Stimulated activated CD4-positive, alpha-beta T cell treated with anti-CD3 and anti-CD28 coated beads, Interleukin-4, amount 100 ng/mL, for 1 hour (primary cell): ENCODE measurements at places on chromosomes 4 and X.

DNA sequence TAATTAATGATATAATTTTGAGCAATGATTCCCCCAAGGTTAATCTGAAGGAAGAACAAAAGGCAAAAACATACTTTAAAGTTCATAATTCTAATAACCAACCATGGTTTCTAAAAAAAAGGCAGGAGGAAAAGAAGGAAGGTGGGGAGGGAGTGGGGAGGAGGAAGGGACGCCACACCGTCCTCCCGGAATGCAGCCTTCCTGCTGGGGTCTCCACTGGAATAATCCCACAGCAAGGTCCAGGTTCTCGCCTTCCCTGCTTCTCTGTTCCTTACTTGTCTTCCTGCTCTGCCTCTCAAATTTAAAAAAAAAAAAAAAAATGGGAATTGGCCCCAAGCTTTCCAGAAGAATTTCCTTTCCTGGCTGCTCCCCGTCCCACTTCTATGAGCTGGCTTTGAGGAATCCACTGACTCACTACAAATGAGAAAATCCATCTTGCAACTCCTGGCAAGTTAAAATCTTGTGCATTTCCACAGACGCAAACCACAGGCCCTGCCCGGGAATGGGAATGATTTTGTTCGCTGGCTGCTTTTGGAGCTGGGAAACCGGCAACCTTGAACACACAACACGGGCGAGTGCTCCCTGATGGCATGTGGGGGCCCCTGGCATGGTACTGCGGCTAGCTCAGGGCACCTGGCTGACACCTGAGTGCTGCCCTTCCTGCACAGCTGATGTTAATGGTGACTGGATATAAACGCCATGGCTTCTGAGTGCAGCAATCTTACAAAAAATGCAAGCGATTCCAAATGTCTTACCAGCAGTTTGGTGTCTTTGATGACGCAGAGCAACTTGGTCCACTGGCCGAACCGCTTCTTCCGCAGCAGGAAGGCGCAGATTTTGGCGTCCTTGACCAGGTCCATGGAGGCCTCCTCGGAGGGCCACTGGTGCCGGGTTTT is 97.0 kb downstream of the AFAP1 start:
- DNase-seq, result no peak

- DNase-seq, result no peak
Measured at GRCh38 chrX:47849778-47850177, 13.1 kb downstream of the ZNF81 start.

DNA sequence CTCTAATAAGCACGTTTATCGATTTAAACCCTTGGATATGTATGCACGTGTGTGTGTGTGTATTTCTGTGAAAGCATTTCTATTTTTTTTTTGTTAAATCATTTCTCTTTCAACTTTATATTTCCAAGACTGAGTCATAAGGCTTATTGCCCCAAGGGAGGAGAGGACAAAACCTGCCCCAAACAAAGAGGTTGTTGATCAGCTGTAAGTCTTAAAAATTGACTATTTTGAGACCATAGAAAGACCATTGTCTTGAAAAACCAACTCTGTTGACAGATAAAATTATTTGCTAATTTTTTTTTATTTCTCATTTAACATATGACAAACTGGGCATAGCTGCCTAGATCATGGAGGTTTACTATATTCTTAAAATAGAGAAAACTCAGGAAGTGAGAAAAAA is 222.4 kb downstream of the FMR1NB start:
- DNase-seq, result no peak

GRCh38 chr4:188417181-188417580 is 277.9 kb downstream of the TRIML1 start:
- DNase-seq, result no peak

- DNase-seq, result no peak
Measured at GRCh38 chrX:19373351-19373891, 29.7 kb downstream of the PDHA1 start.

DNA sequence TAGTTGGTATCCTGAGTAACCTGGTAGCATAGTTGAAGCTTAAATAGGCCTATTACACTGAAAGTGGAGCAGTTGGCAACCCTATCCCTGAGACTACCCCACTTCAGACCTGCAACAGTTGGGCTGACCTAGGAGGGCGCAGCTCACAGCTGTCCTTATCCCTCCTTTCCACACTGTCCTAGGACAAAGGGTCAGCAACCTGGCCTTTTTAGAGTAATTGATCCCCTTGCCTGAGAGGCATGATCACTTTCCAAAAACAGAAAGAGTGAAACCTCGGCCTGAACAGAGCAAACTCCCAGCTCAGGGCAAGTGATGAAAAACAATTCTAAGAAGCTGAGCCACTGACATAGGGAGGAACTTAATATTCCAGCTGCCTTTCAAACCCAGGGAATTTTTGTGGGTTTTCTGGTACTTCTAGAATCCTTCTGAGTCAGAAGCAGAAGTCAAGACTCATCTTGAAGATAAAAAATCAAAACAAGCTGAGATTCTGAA is 94.9 kb upstream of the MYOZ2 start:
- no peak for DNase-seq

DNA sequence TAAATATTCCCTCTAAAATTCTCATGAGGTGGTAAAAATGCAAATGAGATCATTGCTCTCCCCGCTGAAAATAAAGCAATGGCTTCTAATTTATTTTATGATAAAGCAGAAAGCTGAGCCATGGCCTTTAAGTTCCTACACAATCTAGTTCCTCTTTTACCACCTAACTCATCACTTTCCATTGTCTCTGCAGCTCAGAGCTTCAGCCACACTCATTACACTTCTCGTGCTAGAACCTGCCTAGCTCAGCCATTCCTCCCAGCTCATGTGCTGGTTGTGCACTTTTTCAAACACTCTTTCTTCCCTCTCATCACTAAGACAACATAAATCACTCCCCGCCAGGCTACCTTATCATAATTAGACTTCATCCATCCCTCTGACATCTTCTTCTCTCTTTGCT is 1112.1 kb upstream of the PRKX start:
- no peak for DNase-seq

DNA sequence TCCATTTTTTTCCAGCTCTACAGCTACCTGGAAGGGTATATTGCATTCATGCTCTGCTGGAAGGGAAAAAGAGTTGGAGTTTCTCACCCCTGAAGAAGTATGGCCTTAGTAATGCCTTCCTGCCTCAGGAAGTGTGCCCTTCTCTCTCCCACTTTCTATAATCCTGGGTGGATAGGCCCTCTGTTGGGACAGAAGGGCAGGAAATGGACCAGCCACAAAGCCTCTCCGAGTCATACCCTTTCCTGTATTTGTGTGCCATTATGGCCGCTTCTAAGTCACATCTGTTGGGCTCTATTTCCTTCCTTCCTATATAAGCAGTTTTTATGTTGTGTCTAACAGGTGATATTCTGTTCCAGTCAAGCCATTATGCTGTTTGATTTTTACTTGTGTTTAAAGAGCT is 74.8 kb upstream of the SMARCA5 start:
- no peak for DNase-seq

DNA sequence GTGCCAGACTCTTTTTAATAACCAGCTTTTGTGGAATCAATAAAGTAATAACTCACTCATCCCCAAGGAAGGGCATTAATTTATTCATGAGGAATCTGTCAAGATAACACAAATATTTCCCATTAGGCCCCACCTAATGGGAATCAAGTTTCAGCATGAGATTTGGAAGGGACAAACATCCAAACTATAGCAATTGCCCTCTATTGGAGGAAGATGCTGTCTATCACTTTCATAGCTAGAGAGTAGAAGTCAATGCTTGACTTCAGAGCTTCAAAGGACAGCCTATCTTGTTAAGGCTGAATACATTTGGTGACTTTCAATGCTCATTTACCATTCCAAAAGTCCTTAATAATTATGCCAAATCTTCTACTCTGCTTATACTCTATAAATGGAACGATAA is 84.9 kb upstream of the ATOH1 start:
- DNase-seq, result no peak

- DNase-seq, result no peak
Measured at GRCh38 chrX:155857561-155857960, 23.6 kb upstream of the VAMP7 start.

- DNase-seq, result no peak
Measured at GRCh38 chr4:127048376-127049044, 584.2 kb upstream of the INTU start.

DNA sequence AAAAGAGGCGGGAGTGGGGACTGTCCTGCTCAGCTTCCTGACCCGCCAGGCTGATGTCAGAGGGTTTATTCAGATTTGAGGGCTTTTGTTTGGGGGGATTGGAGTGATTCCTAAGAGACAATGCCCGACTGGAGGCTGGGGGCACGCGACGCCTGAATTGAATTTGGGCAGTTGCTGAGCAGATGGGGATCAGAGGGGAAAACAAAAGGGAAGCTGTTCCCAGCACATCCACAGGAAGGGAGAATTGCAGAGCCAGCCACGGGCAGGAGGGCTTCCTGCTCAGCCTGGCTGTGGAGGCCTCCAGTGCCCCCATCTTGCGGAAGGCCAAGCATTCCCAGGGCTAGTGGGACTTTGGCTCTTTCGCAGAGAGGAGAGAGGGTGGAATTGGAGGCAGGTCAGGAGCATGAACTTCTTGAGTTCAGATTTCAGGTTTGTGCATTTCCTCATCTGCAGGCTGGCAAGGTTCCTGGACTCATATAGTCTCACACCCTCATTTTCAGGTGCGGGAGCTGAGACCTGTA is 162.8 kb downstream of the NHS start:
- DNase-seq, result no peak

GRCh38 chr4:124423160-124423559 is 289.4 kb downstream of the ANKRD50 start:
- DNase-seq, result no peak

DNA sequence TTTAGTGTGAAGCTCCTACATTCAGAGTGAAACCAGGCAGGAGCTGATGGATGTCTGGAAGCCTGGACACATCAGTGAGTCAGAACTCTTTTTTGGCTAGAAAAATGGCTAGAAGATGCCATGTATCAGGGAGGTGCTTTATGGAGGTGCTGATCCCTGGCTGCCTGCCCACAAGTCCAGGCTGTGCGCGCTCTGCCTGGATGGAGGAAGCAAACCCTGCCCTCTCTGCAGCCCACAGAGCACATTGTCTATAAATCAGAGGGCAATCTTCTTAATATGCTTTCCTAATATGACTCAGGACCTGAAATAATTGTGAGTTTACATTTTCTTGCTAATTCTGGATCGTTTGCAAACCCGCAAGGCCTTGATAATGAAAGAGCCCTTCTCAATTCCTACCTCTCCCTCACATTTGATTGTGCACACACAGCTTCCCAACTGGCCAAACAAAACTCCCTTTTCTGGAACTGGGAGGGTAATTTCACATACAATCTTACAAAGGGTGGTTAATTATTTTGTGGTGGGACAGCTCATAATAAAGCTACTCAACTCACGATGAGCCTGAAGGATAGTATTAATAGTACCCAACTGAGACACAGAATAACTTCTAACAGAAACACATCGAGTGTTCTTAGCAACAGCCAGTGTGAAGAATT is 11.7 kb downstream of the MFAP3L start:
- no peak for DNase-seq

DNA sequence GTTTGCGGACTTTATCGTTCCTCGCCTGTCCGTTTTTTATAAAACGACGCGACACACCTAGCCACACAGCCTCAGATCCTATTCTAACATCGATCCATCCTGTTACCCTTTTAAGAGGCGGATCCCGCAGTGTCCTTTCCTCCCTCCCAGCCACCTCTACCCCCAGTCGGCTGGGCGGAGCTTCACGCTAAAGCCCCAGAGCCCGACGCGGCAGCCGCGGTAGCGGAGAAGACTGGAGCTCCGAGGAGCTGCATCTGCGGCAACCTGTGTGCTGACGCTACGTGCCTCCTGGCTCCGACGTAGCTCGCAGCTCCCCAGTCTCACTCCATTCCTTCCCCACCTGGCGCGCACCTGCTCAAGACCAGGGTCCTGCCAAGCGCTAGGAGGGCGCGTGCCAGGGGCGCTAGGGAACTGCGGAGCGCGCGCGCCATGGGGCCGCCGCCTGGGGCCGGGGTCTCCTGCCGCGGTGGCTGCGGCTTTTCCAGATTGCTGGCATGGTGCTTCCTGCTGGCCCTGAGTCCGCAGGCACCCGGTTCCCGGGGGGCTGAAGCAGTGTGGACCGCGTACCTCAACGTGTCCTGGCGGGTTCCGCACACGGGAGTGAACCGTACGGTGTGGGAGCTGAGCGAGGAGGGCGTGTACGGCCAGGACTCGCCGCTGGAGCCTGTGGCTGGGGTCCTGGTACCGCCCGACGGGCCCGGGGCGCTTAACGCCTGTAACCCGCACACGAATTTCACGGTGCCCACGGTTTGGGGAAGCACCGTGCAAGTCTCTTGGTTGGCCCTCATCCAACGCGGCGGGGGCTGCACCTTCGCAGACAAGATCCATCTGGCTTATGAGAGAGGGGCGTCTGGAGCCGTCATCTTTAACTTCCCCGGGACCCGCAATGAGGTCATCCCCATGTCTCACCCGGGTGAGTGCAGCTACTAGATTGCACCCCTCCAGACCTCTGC is at the start of gene RNF128:
Gene RNF128, plus strand, starts transcription at position 217 of the 953 bp plus-strand sequence. Its CDS starts 213 bp downstream, at position 430.
- DNase-seq, result peak; percentile 15

- no peak for DNase-seq
Measured at GRCh38 chrX:68177542-68177941, 255.8 kb downstream of the OPHN1 start.

DNA sequence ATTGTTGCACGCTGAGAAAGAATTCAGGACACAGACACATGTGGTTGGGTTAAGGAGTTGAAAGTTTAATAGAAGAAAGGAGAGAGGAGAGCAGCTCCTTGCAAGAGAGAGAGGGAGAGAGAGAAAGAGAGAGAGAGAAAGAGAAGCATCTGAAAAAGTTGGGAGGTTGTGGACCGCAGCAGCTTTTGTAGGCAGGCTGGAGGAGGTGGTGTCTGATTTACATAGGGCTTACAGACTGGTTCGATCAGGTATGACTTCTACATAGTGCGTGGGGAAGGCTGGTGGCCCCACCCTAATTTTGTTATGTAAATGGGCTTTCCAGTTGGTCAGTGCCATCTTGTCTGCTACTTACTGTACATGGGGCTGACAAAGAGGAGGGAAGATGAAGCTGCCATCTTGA is 27.5 kb upstream of the GYG2 start:
- no peak for DNase-seq

DNA sequence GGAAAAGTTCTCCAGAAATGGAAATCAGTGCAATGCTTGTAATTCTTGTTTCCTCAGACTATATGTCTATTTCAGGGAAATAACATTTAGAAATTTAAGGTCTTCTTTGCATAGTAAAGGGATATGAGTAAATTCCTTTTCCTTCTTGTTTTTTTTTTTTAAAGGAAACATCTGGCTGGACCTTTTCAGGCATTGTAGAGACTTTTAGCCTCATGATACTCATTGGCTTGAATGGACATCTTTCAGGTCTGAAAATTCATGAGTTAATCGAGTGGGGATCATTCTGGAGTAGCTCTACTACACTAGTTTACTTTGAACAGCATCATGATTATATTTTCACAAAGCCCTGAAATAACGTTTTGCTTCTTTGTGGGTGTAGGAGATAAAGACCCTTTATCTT is 88.6 kb upstream of the CBLL2 start:
- DNase-seq, result no peak

DNA sequence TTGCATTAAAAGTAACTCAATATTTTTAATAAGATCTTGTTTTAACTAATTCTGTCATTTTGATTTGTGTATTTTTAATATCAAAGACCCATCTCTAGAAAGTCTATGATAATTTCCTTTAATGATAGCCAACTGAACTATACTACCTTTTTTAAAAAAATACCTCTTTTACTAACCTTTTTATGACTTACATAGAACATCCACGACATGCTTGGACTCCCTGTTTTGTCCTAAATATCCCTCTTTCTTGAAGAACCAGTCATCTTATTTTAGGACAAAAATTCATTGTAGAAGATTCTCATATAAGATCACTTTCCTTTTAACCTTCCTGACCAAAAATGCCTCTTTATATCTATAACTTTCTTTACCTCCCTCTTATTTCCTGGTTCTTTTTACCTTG is 76.8 kb upstream of the GC start:
- DNase-seq, result no peak
